ENCODE measurements at places on chromosomes 12 and 14. TPM values are rescaled to one million over a fixed set of nuclear protein-coding genes. Genes with fewer than 3 reads are reported as not detected.

TMEM30B gene
- 4.0 TPM for total RNA-seq

TMPRSS12 gene
- total RNA-seq: not detected

BEST3 gene
- total RNA-seq: 2.1 TPM

KCNK10 gene
- total RNA-seq: 10.3 TPM

KCNJ8 gene
- 7.3 TPM for total RNA-seq

LRRIQ1 gene
- total RNA-seq: 1.8 TPM

CRIP1 gene
- total RNA-seq: 6.1 TPM

BATF gene
- not detected for total RNA-seq

ANG gene
- total RNA-seq: 1.3 TPM

P2RX7 gene
- 43.9 TPM for total RNA-seq

ABCC9 gene
- total RNA-seq: 13.9 TPM

GPR68 gene
- total RNA-seq: 3.9 TPM

CCT2 gene
- total RNA-seq: 105 TPM

CCDC198 gene
- total RNA-seq: not detected

OR4K1 gene
- total RNA-seq: not detected

ZC2HC1C gene
- total RNA-seq: 11.4 TPM

NOC4L gene
- total RNA-seq: 17.4 TPM

FERMT2 gene
- total RNA-seq: 74.9 TPM

TPH2 gene
- 1.1 TPM for total RNA-seq

LRTM2 gene
- 19.1 TPM for total RNA-seq

KRT74 gene
- not detected for total RNA-seq

LRCOL1 gene
- not detected for total RNA-seq

FAR2 gene
- 47.0 TPM for total RNA-seq

KLRC2 gene
- total RNA-seq: not detected

ENDOU gene
- 1.4 TPM for total RNA-seq

AMIGO2 gene
- total RNA-seq: 3.9 TPM

CLEC2B gene
- total RNA-seq: 3.6 TPM

RGS6 gene
- total RNA-seq: 43.3 TPM

CCDC196 gene
- not detected for total RNA-seq

CCDC38 gene
- not detected for total RNA-seq

LARP4 gene
- 50.6 TPM for total RNA-seq

MMP14 gene
- total RNA-seq: 6.7 TPM

MYH6 gene
- not detected for total RNA-seq

ITGA7 gene
- total RNA-seq: 78.0 TPM
